ENCODE measurements at places on chromosomes 2 and 18.

DNA sequence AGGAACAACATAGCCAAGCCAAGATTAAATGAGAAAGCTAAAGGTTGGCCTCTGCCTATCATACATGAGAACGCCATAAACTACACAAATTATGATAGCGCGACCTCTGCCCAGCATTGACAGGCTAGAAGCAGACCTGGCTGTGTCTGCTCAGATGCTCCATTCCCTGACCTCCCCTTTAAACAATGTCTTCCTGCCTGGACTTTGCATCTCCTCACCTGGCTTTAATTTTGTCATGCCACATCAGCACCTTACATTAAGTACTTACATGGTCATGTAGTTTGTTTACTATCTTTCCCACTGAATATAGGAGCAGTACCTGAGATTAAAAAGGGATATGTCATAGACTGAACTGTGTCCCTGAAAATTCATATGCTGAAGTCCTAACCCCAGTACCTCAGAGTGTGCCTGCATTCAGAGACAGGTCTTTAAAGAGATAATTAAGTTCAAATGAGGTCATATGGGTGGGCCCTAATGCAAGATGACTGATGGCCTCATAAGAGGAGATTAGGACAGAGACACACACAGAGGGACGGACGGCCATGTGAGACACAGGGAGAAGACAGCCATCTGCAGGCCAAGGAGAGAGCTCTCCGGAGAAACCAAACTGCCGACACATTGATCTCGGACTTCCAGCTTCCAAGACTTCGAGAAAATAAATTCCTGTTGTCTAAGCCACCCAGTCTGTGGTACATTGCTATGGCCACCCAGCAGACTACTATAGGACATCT is 103.7 kb downstream of the BIN1 start:
- no peak for DNase-seq

DNA sequence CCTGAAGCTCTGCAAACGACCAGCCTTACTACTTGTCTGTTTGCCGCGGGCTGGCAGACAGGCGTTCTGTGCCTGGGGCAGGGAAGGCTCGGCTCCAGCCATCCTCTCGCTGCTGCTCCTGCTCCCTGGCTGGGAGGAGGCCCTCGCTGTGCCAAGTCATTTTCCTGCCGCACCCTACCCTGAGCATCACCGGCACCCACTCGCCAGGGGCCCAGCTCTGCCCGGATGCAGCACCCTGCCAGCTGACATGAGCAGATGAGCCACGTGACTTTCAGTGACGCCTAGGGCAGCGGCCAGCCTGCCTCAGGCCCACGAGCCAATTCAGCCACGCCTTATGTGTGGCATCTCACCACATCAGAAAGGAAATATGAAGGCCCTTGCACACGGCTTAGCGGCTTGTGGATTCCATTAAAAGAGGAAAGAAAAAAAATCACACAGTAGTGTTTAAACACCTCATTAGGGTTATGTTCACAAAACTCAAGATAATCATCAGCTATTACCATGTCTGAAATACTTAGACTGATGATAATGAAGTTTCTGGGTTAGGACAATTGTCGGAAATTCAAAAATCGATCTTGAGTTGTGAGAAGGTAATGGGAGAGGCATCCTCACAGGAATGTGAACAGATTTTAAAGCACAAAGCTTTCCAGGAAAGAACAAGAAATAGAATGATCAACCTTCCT is 250.5 kb downstream of the TWIST2 start:
- no peak for DNase-seq

GRCh38 chr2:240296104-240296406 is 139.4 kb upstream of the GPC1 start:
- DNase-seq: no peak

- DNase-seq: no peak
Measured at GRCh38 chr2:98155716-98156115, 68.7 kb downstream of the VWA3B start.

GRCh38 chr2:25521665-25522387 is 151.6 kb downstream of the DTNB start:
- no peak for DNase-seq

DNA sequence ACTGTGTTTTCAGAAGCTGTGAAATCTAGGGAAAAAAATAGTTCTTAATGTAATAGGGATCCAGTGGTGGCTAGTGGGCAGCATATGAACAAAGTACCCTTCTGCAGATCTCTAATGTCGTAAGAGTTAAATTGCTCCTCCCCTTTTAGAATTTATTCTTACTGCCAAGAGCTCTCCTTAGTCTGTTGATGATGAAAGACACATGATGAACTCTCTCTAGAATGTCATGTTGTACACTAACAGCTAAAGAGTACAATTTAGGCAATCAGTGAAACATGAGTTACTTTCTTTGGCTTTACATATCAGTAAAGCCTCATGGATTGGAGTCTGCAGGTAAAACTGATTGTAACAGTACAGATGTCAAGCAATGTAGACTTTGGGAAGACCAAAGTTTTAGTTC is 84.2 kb downstream of the SLC39A10 start:
- DNase-seq: no peak

DNA sequence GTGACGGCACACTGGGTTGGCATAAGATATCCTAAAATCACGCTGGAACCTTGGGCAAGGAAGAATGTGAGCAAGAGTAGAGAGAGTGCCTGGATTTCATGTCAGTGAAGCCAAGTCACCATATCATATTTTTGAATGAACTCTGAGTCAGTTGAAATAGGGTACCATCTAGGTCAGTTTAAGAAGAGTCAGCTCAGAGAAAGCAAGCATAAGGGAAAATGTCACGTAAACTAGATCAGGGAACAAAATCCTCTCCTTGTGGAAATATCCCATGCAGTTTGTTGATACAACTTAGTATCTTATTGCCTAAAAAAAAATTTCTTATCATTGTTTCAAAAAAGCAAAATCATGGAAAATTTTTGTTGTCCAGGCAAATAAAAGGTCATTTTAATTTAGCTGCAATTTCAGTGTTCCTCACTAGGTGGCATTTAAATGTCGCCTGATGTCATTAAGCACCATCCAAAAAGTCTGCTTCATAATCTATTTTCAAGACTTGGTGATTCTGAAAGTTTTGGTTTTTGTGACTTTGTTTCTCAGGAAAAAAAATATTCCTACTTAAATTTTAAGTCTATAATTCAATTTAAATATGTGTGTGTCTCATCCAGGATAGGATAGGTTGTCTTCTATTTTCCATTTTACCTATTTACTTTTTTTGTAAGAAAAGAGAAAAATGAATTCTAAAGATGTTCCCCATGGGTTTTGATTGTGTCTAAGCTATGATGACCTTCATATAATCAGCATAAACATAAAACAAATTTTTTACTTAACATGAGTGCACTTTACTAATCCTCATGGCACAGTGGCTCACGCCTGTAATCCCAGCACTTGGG is 19.6 kb downstream of the RSAD2 start:
- no peak for DNase-seq

GRCh38 chr2:150858382-150858781 is 370.9 kb upstream of the RND3 start:
- no peak for DNase-seq

DNA sequence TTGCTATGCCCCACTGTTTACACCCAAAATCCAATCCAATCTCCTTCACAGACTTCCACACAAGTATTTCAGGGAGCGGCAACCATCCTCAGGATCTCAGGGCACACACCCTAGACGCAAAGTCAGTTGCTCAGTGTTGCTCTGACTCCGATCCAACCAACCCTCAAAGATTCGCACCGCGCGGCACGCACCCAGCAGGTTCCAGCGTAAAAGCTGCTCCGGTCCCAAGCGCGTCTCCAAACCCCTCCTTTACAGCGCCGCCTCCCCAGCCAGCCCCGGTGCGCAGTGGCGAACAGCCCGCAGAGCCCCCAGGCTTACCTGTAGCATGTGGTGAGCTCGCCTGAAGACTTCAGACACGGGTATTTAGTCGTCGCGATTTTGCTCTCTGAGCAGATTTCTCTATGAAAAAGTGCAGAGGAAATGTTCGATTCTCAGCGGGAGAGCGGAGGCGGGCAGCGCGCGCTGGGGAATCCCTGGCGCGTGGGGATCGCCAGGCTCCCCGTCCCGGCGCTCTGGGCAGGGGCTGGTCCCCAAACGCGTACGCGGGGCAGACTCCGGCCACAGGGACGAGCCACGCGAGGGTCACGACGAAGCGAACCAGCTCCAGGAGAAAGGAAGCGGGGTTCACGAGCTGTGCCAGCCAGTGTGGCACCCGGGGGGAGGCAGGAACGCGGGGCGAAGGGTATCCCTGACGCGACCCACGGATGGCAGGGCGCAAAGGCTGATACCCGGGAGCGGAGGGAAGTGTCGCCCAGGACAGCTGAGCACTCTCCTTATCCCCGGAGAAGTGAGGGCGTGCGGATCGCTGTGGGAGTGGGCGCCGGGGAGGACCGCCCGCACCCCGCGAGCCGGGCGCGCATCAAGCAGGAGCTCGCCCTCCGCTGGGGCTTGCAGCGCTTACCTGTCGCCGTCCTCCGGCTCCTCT is 650 bp downstream of the CCBE1 start:
- no peak for DNase-seq

- no peak for DNase-seq
Measured at GRCh38 chr2:13401312-13401711, 684.6 kb downstream of the TRIB2 start.

DNA sequence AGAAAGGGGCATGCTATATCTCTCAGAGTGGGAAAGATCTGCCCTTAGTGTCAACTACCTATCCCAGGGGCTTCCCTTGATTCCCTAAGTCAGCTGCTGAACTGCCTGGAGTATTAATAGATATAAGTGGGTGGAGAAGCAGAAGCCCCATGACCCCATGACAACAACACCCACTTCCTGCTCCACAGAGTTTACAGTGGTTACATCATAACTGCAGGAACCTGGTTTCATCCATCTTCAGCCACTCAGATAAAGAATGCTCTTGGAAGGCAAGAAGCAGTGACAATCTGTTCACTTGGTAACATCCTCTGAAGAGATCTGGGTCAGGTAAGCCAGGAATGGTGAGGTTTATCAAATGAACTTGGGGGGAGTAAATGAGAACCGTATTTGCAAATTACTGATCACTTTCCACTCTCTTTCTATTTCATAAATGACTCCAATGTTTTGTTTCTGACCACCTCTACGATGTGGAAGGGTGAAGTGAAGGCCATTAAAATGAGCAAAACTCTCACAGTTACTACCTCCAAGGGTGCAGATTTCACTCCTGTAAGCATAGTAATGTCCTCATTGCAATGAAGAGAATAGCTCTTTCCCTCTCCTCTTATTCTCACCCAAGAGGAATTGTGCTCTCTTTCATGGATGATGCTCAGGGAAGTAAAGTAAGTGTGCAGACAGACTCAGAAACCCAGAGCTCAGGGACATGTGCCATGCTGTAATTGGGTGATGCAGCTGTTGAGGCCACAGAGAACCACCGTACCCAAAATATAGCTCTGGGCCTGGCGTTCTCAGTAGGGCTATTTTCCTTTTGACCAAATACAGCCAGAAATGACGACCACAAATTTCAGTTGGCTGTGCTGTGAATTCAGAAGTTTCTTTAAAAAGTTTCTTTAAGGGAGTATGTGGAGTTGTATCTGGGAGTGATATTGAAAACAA is 192.8 kb upstream of the APCDD1 start:
- no peak for DNase-seq

GRCh38 chr2:105249181-105249580 is 7.6 kb downstream of the GPR45 start:
- no peak for DNase-seq
